ENCODE measurements at places on chromosomes 1 and 21. TPM values are rescaled to one million over a fixed set of nuclear protein-coding genes. Genes with fewer than 3 reads are reported as not detected.

The HTR6 gene
- not detected for total RNA-seq

The LCE3D gene
- total RNA-seq = not detected

The RBM11 gene
- total RNA-seq = not detected

The IPO13 gene
- 5.7 TPM for total RNA-seq

The CAP1 gene
- total RNA-seq = 441 TPM

The EPHA8 gene
- not detected for total RNA-seq
